Activated naive CD8-positive, alpha-beta T cell treated with anti-CD3 and anti-CD28 coated beads for 36 hours (primary cell): ENCODE measurements at places on chromosomes 16 and 17. TPM values are rescaled to one million over a fixed set of nuclear protein-coding genes. Genes with fewer than 3 reads are reported as not detected.

DPEP1 gene
- total RNA-seq = 0.16 TPM

DNA sequence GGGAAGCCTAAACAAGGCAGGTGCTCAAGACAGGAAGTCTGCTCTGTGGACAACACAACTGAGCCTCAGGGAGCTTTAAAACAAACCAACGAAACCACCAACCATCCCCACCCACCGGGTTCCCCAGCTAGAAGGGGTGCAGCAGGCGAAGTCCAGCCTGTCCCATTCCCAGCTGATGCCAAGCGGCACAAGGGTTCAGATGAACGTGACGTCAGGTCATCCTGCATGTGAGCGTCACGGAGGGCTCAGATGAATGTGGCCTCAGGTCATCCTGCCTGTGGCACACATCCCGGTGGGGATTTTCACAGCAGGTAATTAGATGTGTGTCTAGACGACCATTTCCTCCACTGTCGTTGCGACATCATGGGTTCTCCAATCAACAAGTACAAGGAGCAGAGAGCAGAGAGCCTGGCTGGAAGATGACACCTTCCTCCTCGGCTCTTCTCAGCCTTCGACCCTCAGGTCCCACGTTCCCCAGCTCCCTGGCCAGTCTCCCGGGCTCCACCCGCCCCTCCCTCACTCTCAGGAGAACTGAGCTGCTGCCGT is 246.5 kb downstream of the FOXL1 start:
- no peaks in the 10 kb centered on the region for H3K36me3 ChIP-seq
- no peak for DNase-seq
- no peaks in the 10 kb centered on the region for H3K4me1 ChIP-seq
- no peak overlapping the region for H3K27ac ChIP-seq
- H3K27me3 ChIP-seq = peaks cover 54% of the 10 kb centered on the region

DNA sequence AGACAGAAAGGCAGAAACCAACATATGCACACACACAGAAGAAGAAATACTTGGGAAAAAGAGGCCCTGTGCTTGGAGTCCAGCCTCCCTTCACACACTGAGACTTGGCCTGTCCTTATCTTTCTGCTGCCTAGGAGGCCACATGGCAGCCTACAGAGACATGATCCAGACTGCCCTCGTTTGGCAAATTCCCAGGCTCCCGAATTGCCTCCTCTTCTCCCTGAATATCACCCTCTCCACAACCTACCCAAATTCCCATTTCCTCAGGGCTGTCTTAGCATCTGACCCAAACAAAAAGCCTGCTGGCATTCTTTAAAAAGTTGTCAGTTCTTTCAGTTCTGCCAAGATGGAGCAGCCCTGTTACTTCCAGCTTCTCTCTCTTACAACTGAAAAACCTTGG is 59.8 kb downstream of the DNAH17 start:
- DNase-seq = no peak
- peaks cover 3% of the 10 kb centered on the region for H3K27me3 ChIP-seq
- H3K36me3 ChIP-seq = no peaks in the 10 kb centered on the region
- no peaks in the 10 kb centered on the region for H3K4me1 ChIP-seq

LHX1 gene
- total RNA-seq = not detected

PTX4 gene
- total RNA-seq = not detected
